ENCODE measurements at places on chromosomes 5 and 9.

- DNase-seq, result no peak
These were observed 111.3 kb downstream of the EGFLAM start for GRCh38 chr5:38369692-38370091.

- DNase-seq, result no peak
These were observed 453.8 kb upstream of the ZNF608 start for GRCh38 chr5:125199968-125200865.

DNA sequence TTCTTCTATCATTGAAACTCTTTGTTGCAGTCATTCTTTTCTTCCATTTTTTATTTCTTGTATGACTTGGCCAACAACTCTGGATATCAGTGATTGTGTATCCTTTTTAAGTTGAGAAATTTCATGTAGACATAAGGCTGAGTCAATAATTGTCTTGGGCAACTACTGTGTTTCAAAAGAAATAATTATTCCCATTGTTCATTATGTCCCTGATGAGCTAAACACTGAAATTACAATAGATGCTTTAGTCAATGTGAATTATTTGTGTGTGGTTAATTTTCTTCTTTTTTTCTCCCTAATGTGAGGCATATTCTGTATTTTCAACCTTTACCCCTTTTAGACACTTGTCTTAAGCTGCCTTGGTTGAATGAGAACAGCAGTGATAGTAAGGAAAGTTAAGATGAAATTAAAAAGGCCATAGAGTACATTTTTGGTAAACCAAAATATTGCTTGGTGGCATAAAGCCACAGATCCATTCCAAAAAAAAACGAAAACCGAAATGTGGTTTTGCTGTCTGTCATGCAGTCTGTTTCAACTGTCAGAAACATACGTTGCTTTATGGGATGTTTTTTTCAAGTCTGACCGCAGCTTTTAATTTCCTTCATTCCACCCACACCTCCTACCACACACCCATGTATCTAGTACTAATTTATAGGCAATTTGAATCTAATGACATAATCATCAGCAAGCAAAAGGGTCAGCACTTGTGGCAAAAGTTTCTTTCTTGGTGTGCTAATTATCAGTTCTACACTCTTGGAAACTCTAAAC, 21.1 kb downstream of the TLE4 start:
- DNase-seq, result no peak

GRCh38 chr9:14455243-14455642, 141.3 kb upstream of the NFIB start:
- no peak for DNase-seq

Data from stimulated activated CD4-positive, alpha-beta T cell treated with anti-CD3 and anti-CD28 coated beads, Interleukin-4, amount 100 ng/mL, for 4 hours (primary cell).